ENCODE measurements at places on chromosomes 6 and 20.

DNA sequence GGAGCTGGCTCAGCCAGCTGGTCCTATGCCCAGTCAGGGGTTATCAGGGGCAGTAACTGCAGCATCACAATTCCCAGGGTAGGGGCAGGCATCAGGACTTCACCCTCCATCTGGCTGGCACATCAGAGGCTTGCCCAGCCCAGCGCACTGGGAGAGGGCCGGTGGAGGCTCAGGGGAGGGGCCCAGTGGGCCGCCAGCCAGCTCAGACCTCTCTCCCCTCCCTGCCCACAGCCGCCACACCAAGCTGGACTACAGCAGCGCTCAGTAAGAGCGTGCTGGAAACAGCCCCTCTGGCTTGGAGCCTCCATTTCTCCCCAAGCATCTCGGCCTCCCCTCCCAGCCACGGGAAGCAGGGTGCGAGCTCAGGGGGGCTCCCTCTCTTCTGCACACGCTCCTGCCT is 22.0 kb downstream of the ADA start:
- no peak for DNase-seq
- H3K4me3 ChIP-seq: no peak overlapping the region
- no peak overlapping the region for H3K27ac ChIP-seq

DNA sequence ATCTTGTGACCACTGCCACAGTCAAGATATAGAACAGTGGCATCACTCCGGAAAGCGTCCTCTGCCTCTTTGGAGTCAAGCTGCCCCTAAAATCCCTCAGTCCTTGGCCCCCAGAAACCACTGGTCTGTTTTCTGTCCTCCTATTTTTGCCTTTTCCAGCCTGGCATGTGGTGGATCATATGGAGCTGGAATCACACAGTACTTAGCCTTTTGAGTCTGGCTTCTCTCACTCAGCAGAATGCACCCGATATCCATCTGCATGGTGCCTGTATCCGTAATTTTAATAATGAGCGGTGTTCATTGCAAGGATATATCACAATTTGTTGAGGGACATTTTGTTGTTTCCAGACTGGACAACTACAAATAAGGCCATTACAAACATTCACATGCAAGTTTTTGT is 49.0 kb upstream of the STX16 start:
- H3K4me3 ChIP-seq: no peak overlapping the region
- H3K4me1 ChIP-seq: no peaks in the 10 kb centered on the region
- no peak for DNase-seq
- H3K36me3 ChIP-seq: no peaks in the 10 kb centered on the region
- no peaks in the 10 kb centered on the region for H3K27me3 ChIP-seq

DNA sequence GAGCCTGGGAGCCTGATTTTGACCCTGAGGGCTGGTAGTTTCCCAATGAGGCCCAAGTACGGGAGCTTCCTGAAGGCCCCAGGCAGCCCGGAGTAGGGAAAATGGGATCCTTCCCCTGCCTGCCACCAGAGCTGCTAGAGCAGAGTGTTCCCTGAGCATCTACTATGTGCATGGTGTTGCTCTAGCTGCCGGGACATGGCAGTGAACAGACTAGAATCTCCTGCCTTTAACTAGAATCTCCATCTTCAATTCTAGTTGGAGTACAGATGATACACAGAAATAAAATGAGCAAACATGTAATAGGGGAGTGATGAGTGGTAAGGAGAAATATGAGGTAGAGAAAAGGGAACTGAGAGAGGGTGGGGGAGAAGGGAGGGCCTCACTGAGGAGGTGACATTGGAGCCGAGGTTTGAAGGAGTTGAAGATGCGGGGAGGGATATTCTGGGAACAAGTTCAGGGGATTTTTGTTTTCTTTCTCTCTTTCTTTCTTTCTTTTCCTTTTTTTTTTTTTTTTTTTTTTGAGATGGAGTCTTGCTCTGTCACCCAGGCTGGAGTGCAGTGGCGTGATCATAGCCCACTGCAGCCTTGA is 18.5 kb downstream of the VSTM2L start:
- DNase-seq: no peak
- no peaks in the 10 kb centered on the region for H3K36me3 ChIP-seq
- no peak overlapping the region for H3K27ac ChIP-seq
- no peak overlapping the region for H3K4me3 ChIP-seq

GRCh38 chr20:15927893-15928650 is 645.2 kb downstream of the KIF16B start:
- no peak overlapping the region for H3K27ac ChIP-seq
- no peaks in the 10 kb centered on the region for H3K36me3 ChIP-seq
- no peak for DNase-seq
- H3K4me1 ChIP-seq: no peaks in the 10 kb centered on the region
- no peaks in the 10 kb centered on the region for H3K27me3 ChIP-seq
- H3K4me3 ChIP-seq: no peak overlapping the region

GRCh38 chr6:48978016-48978415 is 485.0 kb downstream of the MMUT start:
- H3K27me3 ChIP-seq: no peaks in the 10 kb centered on the region
- no peaks in the 10 kb centered on the region for H3K4me1 ChIP-seq
- DNase-seq: no peak

DNA sequence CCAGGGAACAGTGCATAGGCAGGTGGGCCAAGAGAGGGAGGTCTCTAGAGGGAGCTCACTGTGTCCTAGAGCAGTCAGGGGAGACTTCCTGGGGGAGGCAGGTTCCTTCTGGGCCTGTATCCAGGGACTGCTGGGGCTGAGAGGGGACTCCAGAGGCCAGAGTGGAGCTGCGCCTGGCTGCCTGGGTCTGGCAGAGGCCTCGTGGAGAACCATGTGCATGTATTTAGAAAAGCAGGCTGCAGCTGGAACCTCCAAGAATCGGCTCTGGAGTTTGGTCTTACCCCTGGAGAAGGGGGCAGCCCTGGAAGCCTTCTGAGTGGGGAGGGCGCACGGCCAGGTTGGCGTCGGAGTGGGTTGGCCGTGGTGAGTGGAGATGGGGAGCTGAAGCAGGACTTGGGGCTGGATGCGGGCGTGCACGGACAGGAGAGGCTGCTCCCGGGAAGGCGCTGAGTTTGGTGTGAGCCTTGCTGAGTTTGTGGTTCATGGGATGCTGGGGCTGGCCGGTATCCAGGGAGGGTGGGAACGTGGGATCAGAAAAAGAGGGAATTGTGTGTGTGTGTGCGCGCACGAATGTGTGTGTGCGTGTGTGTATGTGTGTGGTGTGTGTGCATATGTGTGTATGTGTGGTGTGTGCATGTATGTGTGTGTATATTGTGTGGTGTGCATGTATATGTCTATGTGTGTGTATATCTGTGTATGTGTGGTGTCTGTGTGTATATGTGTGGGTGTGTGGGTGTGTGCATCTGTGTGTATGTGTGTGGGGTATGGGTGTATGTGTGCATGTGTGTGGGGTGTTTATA is 10.8 kb downstream of the VSTM2L start:
- no peaks in the 10 kb centered on the region for H3K36me3 ChIP-seq
- H3K4me1 ChIP-seq: peaks cover 7% of the 10 kb centered on the region
- DNase-seq: no peak

Measured in CD8-positive, alpha-beta memory T cell (primary cell).